ENCODE measurements at places on chromosomes 1 and 21. TPM values are rescaled to one million over a fixed set of nuclear protein-coding genes. Genes with fewer than 3 reads are reported as not detected.

GRCh38 chr1:64110924-64111777 lies 92.3 kb upstream of the UBE2U start:
- H3K27ac ChIP-seq = peak overlapping the region; percentile 81
- H3K4me3 ChIP-seq = no peak overlapping the region
- no peaks in the 10 kb centered on the region for H3K36me3 ChIP-seq
- H3K4me1 ChIP-seq = peaks cover 38% of the 10 kb centered on the region

- H3K4me3 ChIP-seq = no peak overlapping the region
- peaks cover 16% of the 10 kb centered on the region for H3K4me1 ChIP-seq
- DNase-seq = no peak
- no peaks in the 10 kb centered on the region for H3K27me3 ChIP-seq
These were observed 306 bp downstream of the ZP4 start for GRCh38 chr1:237890416-237890815.

The MROH9 gene
- 0.04 TPM for polyA plus RNA-seq

DNA sequence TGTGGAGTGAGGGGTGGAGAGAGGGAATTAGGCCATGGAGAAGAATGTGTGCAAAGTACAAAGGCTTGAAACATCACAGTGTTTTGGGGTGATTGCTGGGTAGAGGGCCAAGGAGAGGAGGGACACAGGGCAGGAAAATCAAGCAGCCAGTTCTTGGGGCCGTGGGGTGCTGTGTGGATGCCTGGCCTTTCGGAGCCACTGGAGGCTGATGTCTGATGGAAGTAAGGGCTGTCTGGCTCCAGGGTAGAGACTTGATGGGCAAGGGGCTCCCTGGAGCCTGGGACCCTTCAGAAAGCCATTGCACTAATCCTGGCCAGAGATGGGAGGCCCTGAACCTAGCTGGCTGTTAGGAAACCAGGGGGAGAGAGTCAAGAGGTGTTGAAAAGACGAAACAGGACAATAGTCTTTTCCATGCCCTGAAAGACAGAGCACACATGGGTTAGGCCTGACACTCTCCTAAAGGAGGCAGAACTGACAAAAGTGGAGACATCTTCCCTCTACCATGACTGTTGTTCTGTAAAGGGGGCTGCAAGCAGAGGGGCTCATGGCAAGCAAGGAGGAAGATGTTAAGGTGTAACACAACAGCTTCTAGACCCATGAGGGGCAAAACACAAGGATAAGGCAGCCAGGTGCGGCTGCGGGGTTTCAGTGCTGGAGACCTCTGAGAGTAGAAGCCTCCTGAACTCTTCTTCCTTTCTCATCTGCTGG lies 21.0 kb downstream of the ATF3 start:
- H3K4me1 ChIP-seq = no peaks in the 10 kb centered on the region
- H3K4me3 ChIP-seq = no peak overlapping the region
- no peak overlapping the region for H3K27ac ChIP-seq

The GLMP gene
- 28.0 TPM for polyA plus RNA-seq

DNA sequence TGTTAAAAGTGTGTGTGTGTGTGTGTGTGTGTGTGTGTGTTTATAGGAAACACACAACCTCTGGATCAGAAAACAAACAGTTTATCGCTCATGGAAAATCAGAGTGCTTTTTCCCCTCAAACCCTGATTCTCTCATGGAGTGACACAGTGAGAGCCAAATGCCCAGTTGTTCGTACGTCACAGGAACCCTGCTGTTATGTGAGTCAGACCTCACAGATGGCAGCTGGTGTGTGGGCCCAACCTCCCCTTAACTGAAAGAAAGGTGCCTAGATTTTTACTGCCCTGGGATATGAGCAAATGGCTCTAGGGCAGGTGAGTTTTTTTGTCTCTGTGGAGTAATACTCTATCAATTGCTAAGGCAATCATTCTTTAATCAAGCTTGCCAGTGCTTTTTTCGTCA lies 1788.1 kb downstream of the BRINP3 start:
- no peak overlapping the region for H3K27ac ChIP-seq
- no peaks in the 10 kb centered on the region for H3K36me3 ChIP-seq
- H3K27me3 ChIP-seq = no peaks in the 10 kb centered on the region
- H3K4me1 ChIP-seq = no peaks in the 10 kb centered on the region
- no peak overlapping the region for H3K4me3 ChIP-seq
- no peak for DNase-seq

DNA sequence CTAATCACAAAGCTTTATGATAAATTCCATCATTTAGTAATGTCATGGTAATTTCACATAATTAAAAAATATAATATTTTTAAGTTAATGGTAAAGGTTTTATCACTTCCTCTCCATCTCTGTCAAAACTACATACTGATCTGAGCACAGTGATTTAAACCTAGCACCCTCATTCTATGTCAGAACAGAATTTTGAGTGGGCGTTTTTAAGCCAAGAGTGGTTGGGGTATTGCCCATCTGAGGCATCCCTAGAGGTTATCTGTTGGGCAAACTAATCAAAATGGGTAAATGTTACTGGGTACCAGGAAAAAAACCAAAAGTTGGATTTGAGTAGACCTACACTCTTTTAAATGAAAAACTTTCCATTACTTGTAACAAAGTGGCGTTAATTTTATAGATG lies 100.7 kb upstream of the GFI1 start:
- no peaks in the 10 kb centered on the region for H3K27me3 ChIP-seq
- peaks cover 19% of the 10 kb centered on the region for H3K4me1 ChIP-seq
- H3K36me3 ChIP-seq = no peaks in the 10 kb centered on the region
- no peak overlapping the region for H3K4me3 ChIP-seq

GRCh38 chr1:223022641-223023473 lies 120.2 kb downstream of the TLR5 start:
- no peak overlapping the region for H3K27ac ChIP-seq
- no peaks in the 10 kb centered on the region for H3K36me3 ChIP-seq
- H3K27me3 ChIP-seq = no peaks in the 10 kb centered on the region
- H3K4me3 ChIP-seq = no peak overlapping the region

DNA sequence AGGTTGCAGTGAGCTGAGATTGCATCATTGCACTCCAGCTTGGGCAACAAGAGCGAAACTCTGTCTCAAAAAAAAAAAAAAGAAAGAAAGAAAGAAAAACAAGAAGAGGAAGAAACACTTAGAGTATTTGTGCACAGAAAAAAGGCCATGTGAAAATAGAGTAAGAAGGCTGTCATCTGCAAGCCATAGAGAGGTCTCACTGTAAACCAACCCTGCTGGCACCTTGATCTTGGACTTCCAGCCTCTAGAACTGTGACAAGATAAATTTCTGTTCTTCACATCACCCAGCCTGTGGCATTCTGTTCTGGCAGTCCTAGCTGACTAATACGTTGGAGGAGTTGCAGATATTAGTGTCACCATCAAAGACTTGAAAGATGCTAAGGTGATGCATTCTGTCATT lies 12.1 kb upstream of the ZDHHC18 start:
- no peaks in the 10 kb centered on the region for H3K27me3 ChIP-seq
- no peaks in the 10 kb centered on the region for H3K4me1 ChIP-seq
- H3K4me3 ChIP-seq = no peak overlapping the region
- no peak overlapping the region for H3K27ac ChIP-seq

GRCh38 chr1:228005511-228006033 lies 1.2 kb upstream of the WNT3A start:
- H3K27ac ChIP-seq = no peak overlapping the region

The SH2D1B gene
- polyA plus RNA-seq = not detected

The DNAJC16 gene
- 15.5 TPM for polyA plus RNA-seq

DNA sequence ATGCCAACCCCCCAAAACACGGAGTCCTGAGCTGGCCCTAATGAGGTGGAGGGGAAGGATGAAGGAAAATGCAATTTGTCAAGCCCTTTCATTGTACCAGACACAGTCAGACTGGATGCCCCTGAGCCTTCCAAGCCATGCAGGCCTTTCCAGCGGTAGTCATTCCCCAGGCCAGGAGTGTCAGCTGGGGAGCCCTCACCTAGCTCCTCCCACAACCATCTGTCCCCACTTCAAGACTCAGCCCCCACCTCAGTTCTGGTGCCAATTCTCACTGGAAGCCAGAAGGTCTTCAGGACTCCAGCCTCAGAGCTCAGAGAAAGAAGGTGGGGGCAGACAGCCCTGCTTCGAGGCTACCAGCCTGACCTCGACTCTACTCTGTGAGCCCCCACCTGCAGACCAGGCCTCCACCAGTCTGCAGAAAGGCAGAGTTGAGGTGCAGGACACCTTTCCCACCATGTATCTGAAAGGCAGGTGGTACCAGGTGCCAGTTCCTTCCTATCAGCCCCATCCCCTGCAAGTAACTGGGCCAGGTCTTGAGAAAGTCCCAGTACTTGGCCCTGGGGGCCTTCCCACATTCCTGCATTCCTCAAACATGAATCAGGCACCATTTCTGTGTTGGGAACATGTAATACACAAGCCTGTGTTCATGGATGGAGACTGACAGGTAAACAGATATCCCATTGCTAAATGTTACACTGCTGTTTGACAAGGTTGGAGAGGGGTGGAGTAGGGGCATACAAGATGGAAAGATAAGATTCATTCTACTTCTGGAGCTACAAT lies 180.6 kb upstream of the EDN2 start:
- H3K36me3 ChIP-seq = no peaks in the 10 kb centered on the region
- H3K4me1 ChIP-seq = peaks cover 50% of the 10 kb centered on the region
- no peak overlapping the region for H3K4me3 ChIP-seq
- H3K27me3 ChIP-seq = peaks cover 5% of the 10 kb centered on the region

GRCh38 chr1:229860926-229861325 lies 206.1 kb upstream of the GALNT2 start:
- DNase-seq = no peak
- no peak overlapping the region for H3K27ac ChIP-seq
- no peak overlapping the region for H3K4me3 ChIP-seq
- H3K4me1 ChIP-seq = no peaks in the 10 kb centered on the region
- no peaks in the 10 kb centered on the region for H3K36me3 ChIP-seq
- peaks cover 9% of the 10 kb centered on the region for H3K27me3 ChIP-seq

DNA sequence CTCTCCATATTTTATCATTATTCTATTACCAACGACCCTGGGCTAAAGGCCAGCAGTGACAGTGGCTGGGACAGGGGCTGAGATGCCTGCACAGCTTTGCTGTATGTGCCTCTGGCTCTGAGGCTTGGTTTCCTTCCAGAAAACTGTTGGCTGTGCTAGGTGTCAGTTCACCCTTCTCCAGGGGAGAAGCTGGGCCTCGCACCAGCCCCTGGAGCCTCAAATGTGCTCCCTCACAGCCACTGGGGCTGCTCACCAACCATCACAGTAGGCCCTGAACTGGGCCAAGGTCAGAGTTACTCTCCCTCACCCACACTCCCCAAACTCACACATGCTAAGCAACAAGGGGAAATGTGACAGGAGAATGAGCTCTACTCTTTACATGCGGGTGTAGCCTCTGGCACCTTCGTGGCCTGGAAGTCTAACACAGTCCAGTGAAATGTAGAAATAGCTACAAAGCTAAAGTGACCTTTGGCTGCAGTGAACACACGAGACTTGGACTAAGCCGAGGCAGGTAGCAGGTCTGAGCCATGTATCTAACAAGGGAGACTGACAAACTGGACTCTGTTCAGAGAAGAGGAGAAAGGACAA lies 4.7 kb upstream of the CD160 start:
- no peaks in the 10 kb centered on the region for H3K36me3 ChIP-seq
- H3K4me3 ChIP-seq = no peak overlapping the region
- no peak for DNase-seq
- no peaks in the 10 kb centered on the region for H3K4me1 ChIP-seq

The OR2T33 gene
- not detected for polyA plus RNA-seq

All from keratinocyte (primary cell).